T-helper 9 cell (primary cell): ENCODE measurements at places on chromosomes 2 and 18.

GRCh38 chr18:10197097-10197496 lies 257.3 kb upstream of the APCDD1 start:
- no peak for DNase-seq

- no peak for DNase-seq
Measured at GRCh38 chr2:217206907-217207698, 347.2 kb upstream of the TNP1 start.

DNA sequence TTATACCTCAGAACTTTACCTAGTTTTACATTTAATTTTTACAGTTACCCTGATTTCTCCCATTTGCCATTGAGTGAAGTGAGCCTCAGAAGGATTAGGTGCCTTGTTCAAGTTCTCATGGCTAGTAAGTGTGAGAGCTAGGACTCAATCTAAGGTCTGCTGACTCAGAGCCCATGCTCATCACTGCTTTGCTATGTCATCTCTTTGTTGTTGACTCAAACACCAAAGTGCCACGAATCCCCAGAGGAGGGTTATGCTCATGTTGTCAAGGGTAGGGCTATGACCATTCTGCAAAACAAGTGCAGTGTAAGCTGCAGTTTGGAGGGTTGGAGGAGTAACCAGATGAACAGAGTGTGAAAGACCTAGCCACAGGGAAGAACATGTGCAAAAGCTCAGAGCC lies 185.4 kb upstream of the SKOR2 start:
- no peak for DNase-seq

DNA sequence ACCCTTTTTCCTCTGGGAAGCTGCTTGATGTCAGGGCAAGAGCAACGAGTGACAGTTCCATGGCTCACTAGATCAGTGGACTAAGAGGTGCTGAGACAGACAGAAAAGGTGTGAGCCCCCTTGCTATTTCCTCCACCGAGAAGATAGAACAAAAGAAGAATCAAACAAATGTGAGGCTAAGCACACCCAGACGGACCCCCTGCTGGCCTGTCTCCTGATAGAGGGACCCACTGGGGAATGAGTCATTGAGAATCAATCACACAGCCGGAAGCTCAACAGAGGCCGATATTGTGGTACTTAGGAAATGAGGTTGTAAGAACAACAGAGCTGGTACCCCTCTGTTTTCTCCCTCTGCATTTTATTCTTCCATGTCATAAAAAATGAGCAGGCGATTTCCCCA lies 89.8 kb upstream of the TEX51 start:
- DNase-seq: no peak

GRCh38 chr2:231554327-231554726 lies 24.1 kb upstream of the NMUR1 start:
- DNase-seq: no peak
